ENCODE measurements at places on chromosomes 3 and 15. TPM values are rescaled to one million over a fixed set of nuclear protein-coding genes. Genes with fewer than 3 reads are reported as not detected.

Gene UNC45A
- 116 TPM for total RNA-seq

Gene GOLGA8G
- not detected for total RNA-seq

Gene RFT1
- total RNA-seq: 14.0 TPM

GRCh38 chr15:85694091-85694490, 100.6 kb downstream of the KLHL25 start:
- DNase-seq: no peak

- DNase-seq: no peak
These were observed 60.7 kb downstream of the PDZRN3 start for GRCh38 chr3:73563896-73564582.

GRCh38 chr15:42640109-42640508, 64.7 kb downstream of the STARD9 start:
- no peak for DNase-seq

- peak; percentile 55 for DNase-seq
These were observed 2.8 kb downstream of the ADAMTS17 start for GRCh38 chr15:100338971-100339444.

DNA sequence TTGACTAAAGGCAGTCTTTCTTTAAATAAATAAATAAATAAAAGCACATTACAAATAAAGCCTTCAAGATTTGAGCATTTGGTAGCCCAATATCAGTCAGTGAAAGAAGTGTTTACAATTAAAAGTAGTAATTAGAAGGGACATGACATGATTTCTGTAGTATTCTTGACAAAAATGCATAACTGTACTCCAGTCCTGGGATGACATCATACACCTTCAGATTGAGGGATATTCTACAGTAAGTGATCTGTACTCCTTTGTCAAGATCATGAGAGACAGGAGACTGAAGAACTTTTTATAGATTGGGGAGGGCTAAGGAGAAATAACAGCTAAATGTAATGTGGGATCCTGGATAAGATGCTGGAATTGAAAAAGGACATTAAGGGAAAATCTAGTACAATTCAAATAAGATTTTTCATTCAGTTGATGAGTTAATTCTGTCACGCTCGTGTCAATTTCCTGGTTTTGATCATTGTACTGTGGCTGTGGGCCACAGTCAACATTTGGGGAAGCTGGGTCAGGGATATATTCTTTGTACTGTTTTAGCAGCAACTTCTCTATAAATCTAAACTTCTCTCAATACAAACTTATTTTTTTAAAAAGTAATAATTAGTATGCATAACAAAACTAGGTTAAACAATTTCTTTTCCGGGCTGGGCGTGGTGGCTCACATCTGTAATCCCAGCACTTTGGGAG, 314.8 kb downstream of the PTPRG start:
- DNase-seq: no peak

DNA sequence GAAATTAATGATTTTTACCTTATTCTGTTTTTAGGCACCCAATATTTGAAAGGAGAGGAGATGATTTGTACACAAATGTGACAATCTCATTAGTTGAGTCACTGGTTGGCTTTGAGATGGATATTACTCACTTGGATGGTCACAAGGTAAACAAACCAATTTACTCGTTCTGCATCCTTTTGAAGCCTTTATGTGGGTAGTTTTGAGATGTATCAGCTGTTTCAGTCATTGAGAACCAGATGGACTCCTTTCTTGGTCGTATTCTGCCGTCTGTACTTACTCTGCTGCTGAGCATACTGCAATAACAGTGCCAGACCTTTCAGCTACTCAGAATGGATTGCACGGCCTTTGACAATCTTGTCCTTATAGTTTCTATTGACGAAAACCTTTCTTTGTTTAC, 13.3 kb downstream of the DNAJB11 start:
- DNase-seq: no peak

- no peak for DNase-seq
These were observed 68.1 kb downstream of the ATP10A start for GRCh38 chr15:25795061-25795460.

Gene CADPS
- not detected for total RNA-seq

GRCh38 chr3:194130188-194130587, 5.8 kb upstream of the HES1 start:
- DNase-seq: no peak

Measured in hematopoietic multipotent progenitor cell (in vitro differentiated cells).